ENCODE measurements at places on chromosomes 11 and 22.
A peak's percentile ranks its signal among the peaks of the same experiment; 100 is the strongest.

DNA sequence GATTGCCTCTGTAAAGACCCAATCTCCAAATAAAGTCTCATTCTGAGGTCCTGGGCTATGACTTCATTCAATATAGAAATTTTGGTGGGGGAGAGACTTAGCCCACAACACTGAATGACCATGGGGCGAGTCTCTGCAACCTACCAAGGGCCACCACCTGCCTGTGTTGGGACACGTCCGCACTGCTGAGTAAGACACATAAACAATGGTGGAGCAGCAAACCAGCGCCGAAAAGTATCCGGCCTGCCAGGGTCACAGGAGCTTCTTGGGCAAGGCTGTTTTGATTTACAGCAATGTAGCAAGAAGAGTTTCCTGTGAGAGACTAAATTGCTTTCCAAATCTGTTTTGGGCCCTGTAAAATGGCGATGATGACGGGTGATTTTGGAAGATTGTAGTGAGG is 122.3 kb downstream of the SHANK2 start:
- no peak for DNase-seq

GRCh38 chr11:44943118-44943517 is 7.6 kb downstream of the TP53I11 start:
- no peak for DNase-seq

- DNase-seq, result no peak
Observed at GRCh38 chr22:37273126-37273845, 9.0 kb upstream of the CYTH4 start.

GRCh38 chr11:45659031-45659817 is 6.2 kb downstream of the CHST1 start:
- DNase-seq, result no peak

GRCh38 chr11:88206751-88207150 is 31.5 kb upstream of the RAB38 start:
- DNase-seq, result no peak

- no peak for DNase-seq
Observed at GRCh38 chr11:21514316-21514715, 678.6 kb upstream of the ANO5 start.

GRCh38 chr11:35927682-35928081 is 16.2 kb upstream of the LDLRAD3 start:
- DNase-seq, result no peak

GRCh38 chr11:6237266-6237665 is 1.6 kb upstream of the CNGA4 start:
- no peak for DNase-seq

- peak; percentile 23 for DNase-seq
Observed at GRCh38 chr22:46062971-46063631, 86.1 kb upstream of the WNT7B start.

DNA sequence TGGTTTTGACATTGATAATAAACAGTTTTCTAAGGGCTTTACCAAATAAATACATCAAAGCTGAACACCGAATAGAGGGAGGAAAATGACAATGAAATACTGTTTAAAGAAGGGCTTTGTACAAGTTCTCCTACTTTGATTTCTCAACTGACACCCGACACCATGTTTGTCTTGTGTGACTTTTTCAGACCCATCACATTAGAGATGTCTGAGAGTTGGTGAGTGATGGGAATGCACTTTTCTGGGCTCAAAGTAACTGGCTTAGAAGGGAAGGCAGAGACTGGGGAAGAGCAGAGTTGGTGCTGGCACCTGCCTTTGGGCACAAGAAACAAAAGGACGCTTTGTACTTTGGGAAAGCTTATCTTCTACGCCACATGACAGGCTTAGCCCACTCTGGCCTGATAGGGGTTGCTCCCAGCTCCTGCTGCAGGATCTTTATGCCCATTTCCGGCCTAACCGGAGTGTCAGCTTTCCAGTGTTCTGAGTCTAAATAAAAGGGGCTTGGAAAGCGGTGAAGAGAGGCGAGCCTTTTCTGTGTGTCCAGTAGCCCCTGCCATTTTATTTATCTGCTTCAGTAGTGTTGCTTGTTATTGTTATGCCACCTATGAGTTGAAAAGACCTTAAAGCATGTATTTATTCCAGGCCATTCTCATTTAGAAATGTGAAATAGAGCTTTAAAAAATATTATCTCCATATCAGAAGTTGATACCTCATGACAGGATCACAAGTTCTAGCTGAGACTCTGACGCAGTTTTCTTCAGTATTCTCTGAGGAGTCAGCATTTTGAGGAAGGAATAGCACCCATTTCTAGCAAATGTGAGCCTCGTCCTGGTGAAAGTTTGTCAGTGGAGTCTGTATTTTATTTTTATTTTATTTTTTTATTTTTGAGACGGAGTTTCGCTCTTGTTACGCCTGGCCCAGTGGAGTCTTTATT is 24.2 kb downstream of the KREMEN1 start:
- no peak for DNase-seq

GRCh38 chr11:75387736-75388294 is 11.5 kb upstream of the RPS3 start:
- DNase-seq, result no peak

DNA sequence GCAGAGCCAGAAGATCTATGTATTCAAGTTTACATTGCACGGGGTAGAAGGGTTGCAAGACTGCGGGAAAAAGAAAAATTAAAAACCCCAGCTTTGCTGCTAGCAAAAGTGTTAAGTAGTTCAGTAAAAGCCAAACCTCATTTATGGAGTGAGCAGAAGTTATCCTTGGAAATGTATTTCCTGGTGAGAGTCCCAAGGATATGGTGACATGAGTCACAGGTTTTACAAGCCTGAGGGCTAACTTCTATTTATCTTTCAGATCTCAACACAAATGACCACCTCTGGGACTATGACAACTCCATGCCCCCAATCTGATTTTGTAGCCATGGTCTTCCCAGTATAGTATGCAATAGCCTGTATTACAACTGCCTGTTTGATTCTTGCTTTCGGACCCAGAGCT is 26.1 kb downstream of the ABTB2 start:
- no peak for DNase-seq

DNA sequence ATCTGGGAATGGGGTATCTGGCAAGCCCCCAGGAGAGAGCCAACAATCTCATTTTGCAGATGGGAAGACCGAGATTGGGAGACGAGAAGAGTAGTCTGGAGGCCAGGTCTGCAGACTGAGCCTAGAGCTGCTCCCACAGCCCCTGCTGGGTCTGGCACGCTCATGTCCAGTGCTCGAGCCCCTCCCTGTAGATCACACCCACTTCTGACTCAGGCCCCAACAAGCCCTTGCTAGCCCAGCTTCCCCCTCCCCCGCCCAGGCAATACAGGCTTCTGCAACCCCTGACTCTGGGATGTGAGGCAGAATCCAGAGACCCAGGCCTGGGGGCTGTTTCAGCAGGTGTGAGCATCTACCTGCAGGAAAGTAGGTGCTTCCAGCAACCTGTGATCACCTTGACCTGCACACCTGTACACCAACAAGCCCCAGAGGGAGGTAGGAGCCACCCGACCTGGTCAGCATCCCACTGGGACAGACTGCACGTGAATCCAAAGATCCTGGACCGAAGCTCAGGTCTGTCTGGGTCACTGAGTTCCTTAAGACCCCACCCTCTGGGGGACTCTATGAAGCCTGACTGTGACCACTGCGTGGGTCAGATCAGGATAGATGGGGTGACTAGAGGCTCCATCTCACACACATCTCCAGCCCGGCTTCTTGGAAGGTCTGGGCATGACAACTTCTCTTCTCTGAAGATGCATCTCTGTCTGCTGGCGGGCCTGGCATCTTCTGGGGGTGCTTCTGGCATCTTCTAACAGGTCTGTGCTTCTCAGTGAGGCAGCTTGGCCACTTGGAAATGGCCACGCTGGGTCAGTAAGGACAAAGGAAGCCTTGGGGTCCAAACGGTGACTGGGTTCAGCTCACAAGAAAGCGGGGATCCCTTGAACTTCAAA is 29.3 kb downstream of the LINC01488 start:
- DNase-seq, result no peak

DNA sequence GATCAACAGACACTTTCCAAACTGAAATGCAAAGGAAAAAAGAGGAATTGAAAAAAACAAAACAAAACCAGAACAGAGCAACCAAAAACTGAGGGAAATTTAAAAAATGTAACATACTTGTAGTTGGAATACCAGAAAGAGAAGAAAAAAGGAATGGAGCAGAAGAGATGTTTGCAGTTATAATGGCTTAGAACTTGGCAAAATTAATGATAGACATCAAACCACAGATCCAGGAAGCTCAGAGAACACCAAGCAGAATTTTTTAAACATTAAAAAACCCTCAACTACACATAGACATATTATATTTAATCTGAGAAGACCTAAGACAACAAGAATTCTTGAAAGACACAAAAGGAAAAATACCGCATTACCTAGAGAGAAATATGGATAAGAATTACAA is 46.1 kb downstream of the ASCL2 start:
- no peak for DNase-seq

GRCh38 chr11:64227405-64227956 is 1.4 kb downstream of the NUDT22 start:
- DNase-seq, result no peak

DNA sequence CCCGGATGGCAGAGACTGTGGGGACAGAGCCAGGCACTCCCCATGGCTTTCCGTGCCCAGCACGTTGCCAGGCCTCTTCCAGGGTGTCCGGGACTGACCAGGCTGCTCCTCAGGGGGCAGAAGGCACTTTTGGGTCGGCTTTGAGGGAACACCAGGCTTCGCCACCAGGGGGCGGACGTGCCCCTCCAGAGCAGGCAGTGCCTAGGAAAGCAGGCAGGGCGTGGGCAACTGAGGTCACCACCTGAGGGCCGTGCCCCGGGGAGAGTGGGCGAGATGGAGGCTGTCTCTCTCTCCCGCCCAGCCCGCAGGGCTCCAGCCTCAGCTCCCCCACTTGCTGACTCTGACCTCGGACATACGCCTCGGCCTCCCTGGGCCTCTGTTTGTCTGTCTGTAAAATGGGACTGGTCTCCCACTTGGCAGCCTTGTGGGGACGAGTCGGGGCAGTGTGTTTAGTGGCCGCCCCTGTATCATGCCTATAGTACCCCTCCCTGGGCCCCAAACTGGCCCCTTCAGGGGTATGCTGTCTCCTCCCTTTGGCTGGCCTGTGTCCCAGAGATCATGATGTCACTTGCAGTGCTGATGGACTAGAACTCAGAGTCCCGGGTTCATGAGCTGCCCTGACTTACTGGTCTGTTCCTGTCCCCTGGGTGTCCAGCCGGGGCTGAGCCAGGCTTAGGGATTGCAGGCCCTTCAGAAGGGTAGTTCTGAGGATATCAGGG is 4.4 kb upstream of the PRR5 start:
- peak; percentile 84 for DNase-seq

- DNase-seq, result no peak
Observed at GRCh38 chr11:84193706-84194105, 907.5 kb upstream of the CCDC90B start.

DNA sequence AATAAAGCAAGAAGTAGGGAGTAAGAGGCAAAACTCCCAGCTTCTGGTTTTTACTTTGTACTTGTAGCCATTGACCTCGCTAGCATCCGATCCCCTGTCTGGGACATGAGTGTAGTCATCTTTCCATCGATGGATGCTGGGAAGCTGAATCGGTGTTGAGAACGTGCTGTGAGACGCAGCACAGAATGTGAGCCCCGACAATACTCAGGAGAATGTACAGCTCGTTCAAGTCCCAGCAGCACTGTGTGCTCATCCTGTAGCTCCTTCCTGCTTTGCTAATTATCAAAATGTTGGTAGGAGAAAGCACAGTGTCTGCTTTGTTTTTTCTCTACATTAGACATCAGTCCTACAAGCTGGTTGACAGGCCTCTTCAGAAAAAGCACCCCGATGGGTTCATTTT is 56.6 kb downstream of the JAM3 start:
- DNase-seq, result no peak

- DNase-seq, result no peak
Observed at GRCh38 chr11:433111-433510, 8.7 kb downstream of the ANO9 start.

DNA sequence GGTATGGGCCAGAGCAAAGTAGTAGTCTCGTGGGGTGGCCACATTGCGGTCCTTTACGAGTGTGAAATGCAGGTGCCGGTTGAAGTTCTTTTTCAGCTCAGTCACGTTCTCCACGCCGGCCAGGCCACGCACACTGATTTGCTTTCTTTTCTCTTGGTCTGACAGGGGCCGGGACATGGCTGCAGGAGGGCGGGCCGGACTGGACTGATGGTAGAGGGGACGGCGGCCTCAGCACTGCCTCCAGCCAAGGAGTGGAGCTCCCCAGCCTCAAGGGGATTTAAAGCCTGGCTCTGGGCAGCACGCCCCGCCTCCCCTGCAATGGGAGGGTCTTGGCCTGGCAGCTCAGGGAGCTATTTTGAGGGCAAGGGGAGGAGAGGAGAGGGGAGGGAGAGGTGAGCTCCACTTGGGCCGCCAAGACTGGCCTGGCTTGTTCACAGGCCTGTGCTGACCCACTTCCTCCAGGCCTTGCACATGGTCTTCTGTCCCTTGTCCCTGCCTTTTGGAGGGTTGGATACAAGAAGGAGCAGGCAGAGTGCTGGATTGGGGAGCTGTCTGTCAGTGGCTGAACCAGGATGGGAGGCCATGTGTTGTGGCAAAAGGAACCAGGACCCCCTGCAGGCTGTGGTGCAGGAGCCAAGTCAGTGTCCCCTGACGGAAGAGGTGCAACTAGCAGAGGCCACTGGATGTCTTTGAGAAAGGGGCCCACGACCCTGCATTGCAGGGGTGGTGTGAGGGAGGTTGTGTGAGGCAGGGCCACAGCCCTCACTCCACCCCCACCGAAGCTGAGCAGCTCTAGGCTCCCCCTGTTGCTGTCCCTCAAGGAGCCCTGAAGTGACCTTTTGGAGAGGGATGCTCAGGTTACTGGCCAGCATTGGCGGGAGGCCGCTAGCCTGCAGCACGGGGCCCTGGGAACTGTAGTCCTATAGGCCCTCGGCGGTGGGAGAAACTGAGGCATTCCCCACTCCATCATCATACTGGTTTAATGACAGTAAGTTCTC is at the start of gene PYGM:
Gene PYGM (minus strand): TSS at position 253 of the 998 bp plus-strand sequence. CDS start 76 bp downstream, at position 177.
- DNase-seq, result peak; percentile 90

DNA sequence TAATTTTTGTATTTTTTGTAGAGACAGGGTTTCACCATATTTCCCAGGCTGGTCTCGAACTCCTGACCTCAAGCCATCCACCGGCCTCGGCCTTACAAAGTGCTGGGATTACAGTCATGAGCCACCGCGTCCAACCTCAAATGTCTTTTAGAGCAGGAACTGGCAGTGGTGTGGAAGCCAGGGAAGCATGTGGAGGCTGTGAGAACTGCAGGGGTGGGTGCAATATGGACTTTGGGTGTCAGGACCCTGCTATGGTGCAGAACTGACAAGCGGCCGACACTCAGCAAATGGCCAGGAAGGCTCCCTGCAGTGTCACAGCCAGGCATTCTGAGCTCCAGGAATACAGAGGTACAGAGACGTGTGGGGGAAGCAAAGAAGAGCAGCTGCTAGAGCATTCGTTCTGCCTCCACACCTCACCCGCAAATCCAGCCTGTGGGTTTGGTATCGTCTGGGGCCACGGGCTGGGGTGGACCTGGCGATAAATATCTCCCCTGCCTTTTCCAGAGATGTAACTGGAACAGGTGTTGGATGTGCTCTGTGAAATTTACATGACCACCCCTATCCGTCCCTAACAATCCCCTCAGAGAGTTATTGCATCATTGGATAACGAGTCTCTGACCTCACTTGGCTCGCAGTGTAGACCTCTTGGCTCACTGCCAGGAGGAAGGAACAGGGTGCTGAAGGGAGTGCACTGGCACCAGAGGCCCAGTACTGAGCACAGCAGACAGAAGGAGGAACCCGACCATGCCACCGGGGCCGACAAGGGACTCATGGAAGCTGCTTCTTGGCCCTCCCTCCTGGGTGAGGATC is 624.7 kb upstream of the B3GAT1 start:
- no peak for DNase-seq

- no peak for DNase-seq
Observed at GRCh38 chr11:128694618-128695481, 978 bp downstream of the FLI1 start.

Data from left hindlimb (tissue), 1 donor.